ENCODE measurements at places on chromosomes 3 and 15. TPM values are rescaled to one million over a fixed set of nuclear protein-coding genes. Genes with fewer than 3 reads are reported as not detected.
A peak's percentile ranks its signal among the peaks of the same experiment; 100 is the strongest.

The FETUB gene
- not detected for total RNA-seq

The KLHL40 gene
- not detected for total RNA-seq

The NTRK3 gene
- not detected for total RNA-seq

- H3K4me1 ChIP-seq: no peaks in the 10 kb centered on the region
- no peaks in the 10 kb centered on the region for H3K36me3 ChIP-seq
- no peak for DNase-seq
- H3K27ac ChIP-seq: no peak overlapping the region
- no peaks in the 10 kb centered on the region for H3K27me3 ChIP-seq
- no peak overlapping the region for H3K4me3 ChIP-seq
Measured at GRCh38 chr3:60916546-60916945, 334.7 kb downstream of the FHIT start.

DNA sequence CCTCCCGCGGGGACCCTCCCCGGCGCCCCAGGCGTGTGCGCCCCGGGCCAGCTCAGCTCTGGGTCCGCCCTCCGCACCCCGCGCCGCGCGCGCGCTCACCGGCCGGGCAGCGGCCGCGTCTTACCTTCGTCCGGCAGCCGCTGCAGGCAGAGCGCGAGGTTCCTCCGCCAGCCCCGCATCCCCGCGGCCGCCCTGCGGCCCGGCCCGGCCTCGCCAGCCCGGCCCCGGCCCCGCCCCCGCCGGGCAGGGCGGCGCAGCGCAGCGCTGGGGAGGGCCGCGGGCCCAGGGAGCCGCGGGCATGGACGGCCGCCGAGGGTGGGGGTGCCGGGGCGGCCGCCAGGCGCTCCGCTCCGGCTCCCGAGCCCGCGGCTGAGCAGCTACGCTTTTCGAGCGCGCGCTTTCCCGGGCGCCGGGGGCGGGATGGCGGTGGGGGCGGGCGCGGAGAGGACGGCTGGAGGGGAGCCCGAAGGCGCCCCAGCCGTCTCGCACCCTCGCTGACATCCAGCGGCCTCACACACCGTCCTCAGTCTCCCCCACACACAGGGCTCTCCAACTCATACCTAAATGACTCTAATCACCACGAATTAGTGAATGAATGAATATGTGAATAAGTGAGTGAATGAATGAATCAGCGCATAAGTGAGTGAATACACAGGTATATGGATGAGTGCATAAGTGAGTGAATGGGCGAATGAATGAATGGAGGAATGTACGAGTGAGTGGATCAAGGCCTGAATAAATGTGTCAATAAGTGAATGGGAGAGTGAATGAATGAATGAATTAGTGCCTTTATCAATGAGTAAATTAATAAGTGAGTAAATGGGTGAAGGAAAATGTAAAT is 48.5 kb upstream of the CCDC174 start:
- DNase-seq: no peak
- no peaks in the 10 kb centered on the region for H3K36me3 ChIP-seq
- no peak overlapping the region for H3K4me3 ChIP-seq
- H3K4me1 ChIP-seq: no peaks in the 10 kb centered on the region
- H3K27ac ChIP-seq: no peak overlapping the region
- H3K27me3 ChIP-seq: peaks cover 22% of the 10 kb centered on the region

DNA sequence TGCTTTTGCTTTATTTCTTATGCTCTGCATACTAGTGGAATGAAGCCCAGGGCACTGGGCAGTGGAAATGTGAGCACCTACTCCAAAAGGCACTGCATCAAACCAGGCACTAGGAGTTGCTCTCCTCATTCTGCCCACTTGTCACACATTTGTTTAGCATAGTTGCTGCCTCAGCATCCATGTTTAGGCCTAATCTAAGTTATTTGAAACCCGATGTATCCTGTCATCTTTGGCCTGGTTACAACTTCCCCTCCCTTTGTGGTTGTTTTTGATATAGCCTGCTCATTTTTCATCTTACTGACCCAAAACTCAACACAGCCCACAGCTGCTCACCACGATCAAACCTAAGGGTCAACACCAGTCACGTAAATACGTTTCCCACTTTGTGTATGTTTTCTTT is 82.2 kb upstream of the SELENOK start:
- H3K4me1 ChIP-seq: no peaks in the 10 kb centered on the region
- no peak overlapping the region for H3K4me3 ChIP-seq
- DNase-seq: no peak
- H3K27me3 ChIP-seq: no peaks in the 10 kb centered on the region
- no peak overlapping the region for H3K27ac ChIP-seq

GRCh38 chr3:62582495-62583172 is 209.3 kb upstream of the FEZF2 start:
- H3K27me3 ChIP-seq: no peaks in the 10 kb centered on the region
- H3K4me3 ChIP-seq: no peak overlapping the region
- H3K27ac ChIP-seq: no peak overlapping the region
- no peaks in the 10 kb centered on the region for H3K36me3 ChIP-seq

DNA sequence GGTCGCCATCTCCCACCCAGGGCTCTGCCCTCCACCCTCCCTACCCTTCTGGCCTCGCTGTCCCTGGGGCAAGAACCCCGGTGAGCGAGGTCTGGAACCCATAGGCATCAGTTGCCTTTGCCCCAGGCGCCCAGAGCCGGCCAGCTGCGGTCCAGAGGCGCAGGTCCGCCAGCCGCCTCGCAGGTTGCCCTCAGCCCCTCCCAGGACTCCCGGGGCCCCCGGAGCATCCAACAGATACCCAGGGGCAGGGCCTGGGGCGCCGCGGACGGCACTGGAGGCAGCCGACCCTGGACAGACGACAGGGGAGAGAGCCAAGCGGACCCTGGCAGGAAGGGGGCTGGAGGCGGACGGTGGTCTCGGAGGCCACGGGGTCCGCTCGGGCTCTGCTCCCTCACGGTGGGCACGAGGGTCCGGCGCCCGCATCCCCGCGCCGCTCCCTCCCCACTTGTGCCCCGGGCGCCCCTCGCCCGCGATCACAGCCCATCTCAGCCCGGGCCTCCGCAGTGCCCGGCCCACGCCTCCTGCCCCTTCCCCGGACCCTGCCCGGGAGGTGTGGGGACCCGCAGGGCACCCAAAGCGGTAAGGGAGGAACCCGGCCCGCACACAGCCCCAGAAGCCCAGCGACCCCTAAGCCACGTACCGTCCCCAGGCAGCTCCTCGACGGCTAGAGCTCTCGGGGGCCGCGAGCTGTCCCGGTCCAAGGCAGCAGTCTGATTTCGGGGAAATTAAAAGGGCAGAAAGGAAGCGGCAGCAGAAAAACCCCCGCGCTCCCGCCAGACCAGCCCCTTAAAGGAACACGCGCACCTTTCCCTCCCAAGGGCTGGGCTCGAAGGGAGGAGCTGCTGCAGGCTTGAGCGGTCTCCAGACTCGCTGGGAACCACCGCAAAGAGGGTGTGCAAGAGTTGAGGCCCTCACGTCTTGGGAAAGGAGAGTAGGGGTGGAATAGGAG is at the start of gene HAPLN3:
TSS of gene HAPLN3 (minus strand) at position 726 of the 949 bp plus-strand sequence. CDS start 8,246 bp downstream, outside the sequence.
- peak within 1 kb of the TSS; percentile 71 for H3K4me3 ChIP-seq
- H3K36me3 ChIP-seq: peaks cover 13% of the 10 kb centered on the region
- no peaks in the 10 kb centered on the region for H3K27me3 ChIP-seq
- DNase-seq: peak; percentile 41
- peaks cover 48% of the 10 kb centered on the region for H3K4me1 ChIP-seq

DNA sequence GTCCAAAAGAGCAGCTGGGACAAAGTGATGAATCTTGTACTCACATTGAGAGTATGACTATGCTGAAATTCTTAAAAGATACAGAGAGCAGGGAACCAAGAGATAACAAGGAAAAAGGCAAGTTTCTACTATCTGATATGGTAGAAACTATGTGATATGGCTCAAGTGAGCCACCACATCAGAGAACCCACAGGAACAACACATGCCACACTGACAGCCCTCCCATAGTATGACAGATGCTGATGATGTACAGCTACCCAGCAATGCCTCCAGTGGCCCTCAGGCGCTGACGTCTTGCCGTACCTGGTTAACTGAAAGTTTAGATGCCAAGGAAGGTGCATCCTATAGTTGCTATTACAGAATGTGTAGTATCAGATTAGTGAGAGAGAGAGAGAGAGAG is 42.4 kb downstream of the CHAC1 start:
- no peak overlapping the region for H3K27ac ChIP-seq
- H3K27me3 ChIP-seq: no peaks in the 10 kb centered on the region
- H3K4me1 ChIP-seq: no peaks in the 10 kb centered on the region
- DNase-seq: no peak

DNA sequence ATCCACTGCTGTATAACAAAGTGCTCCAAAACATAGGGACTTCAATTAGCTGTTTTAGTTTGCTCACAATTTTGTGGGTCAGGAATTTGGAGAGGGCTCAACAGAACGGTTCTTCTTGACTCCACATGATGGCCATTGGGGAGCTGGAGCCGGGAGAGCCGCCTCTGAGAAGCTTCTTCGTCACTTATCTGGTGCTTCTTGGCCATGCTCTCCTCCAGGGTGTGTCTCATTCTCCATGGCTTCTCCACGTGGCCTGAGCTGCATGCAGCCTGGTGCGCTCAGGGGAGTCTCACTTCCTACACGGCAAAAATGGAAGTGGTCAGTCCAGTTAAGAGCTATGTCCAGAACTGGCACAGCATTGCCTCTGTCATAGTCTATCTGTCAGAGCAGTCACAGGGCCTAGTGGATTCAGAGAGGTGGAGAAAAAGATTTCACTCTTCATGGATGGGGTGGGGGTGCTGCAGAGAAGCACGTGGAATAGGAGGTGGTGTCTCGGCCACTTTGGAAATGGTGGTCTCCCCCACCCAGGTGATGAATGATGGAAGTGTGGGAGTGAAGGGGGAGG is 26.3 kb upstream of the PRR23E start:
- no peak for DNase-seq
- H3K36me3 ChIP-seq: no peaks in the 10 kb centered on the region
- H3K27me3 ChIP-seq: no peaks in the 10 kb centered on the region
- no peak overlapping the region for H3K27ac ChIP-seq
- no peak overlapping the region for H3K4me3 ChIP-seq
- no peaks in the 10 kb centered on the region for H3K4me1 ChIP-seq

DNA sequence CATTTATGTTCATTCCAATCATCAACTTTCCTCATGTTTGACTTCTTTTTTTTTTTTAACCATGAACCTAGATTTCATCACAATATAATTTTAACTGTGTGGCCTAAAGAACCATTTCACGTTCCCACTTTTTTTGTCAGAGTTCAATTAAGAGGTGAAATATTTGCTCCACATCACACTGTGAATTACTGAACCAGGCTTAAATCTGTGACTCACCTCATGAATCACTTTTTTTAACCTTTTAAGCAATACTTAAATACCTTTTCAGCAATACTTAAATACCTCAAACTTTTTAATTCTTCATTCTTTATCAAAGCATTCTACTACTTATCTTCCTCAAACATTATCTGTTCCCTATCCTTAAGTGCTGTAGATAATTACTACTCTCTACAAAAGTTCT is 137.6 kb downstream of the SI start:
- H3K27ac ChIP-seq: no peak overlapping the region
- H3K36me3 ChIP-seq: no peaks in the 10 kb centered on the region
- no peaks in the 10 kb centered on the region for H3K4me1 ChIP-seq
- no peaks in the 10 kb centered on the region for H3K27me3 ChIP-seq
- no peak for DNase-seq

GRCh38 chr15:100841426-100841825 is 38.2 kb upstream of the ALDH1A3 start:
- H3K4me1 ChIP-seq: no peaks in the 10 kb centered on the region
- H3K27ac ChIP-seq: no peak overlapping the region
- no peaks in the 10 kb centered on the region for H3K36me3 ChIP-seq
- no peak overlapping the region for H3K4me3 ChIP-seq

DNA sequence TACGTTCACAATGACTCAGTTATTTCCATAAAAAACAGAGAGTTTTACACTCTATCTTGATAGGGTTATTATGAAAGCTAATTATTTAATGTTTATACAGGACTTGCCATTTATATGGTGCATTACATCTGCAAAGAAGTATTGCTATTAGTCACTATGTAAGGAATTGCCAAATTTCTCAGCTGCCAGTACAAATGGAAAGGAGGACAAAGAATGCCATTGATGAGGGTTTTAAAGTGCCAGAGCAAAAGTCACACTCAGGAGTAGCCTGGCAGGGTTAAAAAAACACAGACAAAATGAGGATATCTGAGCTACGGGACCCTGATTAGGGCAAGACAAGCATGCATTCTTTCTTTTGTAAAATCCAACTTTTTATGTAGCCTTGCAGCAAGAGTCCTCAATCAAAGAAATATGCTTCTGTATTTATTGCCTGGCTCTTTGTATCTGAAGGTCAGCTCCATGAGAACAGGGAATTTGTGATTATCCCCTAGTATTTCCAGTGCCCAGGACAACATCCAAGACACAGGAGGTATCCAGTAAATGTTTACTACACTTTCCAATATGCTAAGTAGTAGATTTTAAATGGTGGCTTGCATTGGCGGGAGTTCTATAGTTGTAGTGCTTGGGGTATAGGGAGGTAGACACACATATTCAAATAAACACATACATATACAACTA is 1013.6 kb downstream of the ROBO1 start:
- no peaks in the 10 kb centered on the region for H3K4me1 ChIP-seq
- no peaks in the 10 kb centered on the region for H3K36me3 ChIP-seq
- H3K27me3 ChIP-seq: no peaks in the 10 kb centered on the region
- no peak overlapping the region for H3K27ac ChIP-seq
- no peak overlapping the region for H3K4me3 ChIP-seq

DNA sequence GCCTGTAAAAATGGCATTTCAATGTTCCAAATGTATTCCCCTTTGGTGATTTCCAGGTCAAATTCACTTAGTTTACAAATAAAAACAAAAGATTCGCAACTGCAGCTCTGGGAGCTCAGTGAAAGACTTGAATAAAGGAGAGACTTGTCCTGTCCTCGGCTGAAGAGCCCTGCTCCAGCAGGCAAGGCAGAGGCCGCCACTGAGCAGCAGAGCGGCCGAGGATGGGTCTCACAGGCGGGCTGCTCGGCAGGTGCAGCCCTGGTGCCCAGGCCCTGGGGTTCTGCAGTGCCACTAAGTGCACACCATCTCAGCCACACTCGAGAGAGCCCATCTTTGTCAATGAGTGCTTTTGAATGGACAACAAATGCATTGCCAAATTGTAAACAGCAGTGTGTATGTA is 856.2 kb downstream of the AGBL1 start:
- no peak overlapping the region for H3K4me3 ChIP-seq
- DNase-seq: no peak
- no peaks in the 10 kb centered on the region for H3K36me3 ChIP-seq
- H3K4me1 ChIP-seq: no peaks in the 10 kb centered on the region
- H3K27ac ChIP-seq: no peak overlapping the region

DNA sequence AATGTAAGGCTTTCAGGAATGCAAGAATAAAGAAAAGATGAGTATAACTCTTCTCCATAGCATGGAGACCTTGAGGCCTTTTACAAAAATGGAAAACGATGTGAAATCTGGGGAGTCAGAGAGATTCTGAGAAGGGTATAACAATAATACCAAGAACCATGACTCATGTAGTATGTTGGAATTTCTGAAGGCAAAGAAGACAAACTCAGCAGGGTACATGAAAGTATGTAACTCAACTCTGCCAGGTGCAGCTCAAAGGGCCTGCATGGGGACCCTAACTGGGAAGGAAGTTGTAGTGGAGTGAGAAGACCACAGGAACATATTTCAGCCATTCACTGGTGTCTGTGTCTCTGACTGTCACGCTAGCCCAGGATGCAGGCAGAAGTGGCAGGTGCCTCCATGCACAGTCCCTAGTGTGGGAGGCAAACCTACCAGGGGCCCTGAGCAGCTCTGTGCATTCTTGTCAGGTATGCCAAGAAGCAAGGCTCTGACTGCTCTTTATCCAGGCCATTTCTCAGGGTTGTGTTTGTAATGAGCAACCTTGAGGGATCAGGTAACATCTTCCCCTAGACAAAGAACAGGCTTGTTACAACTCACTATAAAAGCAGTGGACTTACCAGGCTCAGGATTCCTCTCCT is 57.2 kb downstream of the GPR156 start:
- H3K4me3 ChIP-seq: no peak overlapping the region
- H3K4me1 ChIP-seq: no peaks in the 10 kb centered on the region
- H3K27me3 ChIP-seq: peaks cover under 1% of the 10 kb centered on the region
- H3K27ac ChIP-seq: no peak overlapping the region
- DNase-seq: no peak
